Activated T-helper 9 cell treated with anti-CD3 and anti-CD28 coated beads, Interleukin-2, amount 50 U/mL, for 16 hours (primary cell): ENCODE measurements at places on chromosomes 6 and 20.

DNA sequence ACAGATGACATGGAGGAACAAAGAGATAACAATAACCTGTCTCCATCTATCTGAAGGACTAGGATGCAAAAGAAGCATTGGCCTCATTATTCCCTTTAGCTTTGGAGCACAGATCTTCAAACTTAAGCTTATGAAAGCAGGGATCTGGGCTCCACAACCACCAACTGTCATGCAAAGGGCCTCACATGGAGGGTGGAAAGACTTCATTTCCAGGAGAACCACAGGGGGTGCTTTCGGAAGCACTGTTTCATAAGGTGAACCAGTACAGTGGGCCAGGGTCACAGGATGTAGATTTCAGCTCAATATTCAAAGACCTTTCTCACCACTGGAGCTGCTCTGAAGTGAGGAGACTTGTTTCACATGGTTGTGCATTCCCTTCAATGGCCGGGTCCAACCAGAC lies 55.1 kb upstream of the MYB start:
- DNase-seq, result no peak

- DNase-seq, result no peak
Observed at GRCh38 chr20:38723848-38724625, at the start of gene SLC32A1. Gene SLC32A1 (plus strand): TSS chr20:38724486. CDS start chr20:38724725, 239 bp downstream.

DNA sequence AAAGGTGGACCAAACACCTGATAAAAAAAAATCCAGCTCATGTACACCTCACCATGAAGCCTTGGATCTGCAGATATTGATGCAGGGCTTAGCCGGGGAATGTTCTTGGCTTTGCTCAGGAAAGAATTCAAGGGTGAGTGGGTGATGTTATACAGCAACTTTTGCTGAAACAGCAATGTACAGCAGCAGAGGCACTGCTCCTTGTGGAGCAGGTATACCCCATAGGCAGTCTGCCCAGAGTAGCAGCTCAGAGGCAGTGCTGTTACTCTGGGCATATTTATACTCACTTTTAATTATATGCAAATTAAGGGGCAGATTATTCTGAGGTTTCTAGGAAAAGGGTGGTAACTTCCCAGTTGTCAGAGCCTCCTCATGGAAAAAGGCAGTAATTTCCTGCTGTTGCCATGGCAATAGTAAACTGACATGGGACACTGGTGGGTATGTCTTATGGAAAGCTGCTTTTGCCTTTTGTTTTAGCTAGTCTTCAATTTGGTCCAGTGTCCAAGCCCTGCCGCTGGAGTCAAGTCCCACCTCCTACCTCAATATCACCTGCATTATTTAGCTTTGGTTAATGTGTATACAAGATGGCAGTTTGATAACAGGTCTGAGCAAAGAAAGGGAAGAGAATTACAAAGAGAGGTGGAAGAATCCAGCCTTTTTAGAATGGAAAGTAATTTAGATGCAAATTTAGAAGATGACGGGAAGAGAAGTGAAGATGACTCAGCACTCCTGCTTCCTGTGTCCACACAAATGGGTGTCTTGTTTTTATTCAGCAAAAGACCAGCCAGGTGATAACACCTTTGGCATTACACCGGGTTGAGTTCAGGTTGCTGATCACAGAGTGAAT lies 110.1 kb upstream of the JAG1 start:
- DNase-seq, result no peak

DNA sequence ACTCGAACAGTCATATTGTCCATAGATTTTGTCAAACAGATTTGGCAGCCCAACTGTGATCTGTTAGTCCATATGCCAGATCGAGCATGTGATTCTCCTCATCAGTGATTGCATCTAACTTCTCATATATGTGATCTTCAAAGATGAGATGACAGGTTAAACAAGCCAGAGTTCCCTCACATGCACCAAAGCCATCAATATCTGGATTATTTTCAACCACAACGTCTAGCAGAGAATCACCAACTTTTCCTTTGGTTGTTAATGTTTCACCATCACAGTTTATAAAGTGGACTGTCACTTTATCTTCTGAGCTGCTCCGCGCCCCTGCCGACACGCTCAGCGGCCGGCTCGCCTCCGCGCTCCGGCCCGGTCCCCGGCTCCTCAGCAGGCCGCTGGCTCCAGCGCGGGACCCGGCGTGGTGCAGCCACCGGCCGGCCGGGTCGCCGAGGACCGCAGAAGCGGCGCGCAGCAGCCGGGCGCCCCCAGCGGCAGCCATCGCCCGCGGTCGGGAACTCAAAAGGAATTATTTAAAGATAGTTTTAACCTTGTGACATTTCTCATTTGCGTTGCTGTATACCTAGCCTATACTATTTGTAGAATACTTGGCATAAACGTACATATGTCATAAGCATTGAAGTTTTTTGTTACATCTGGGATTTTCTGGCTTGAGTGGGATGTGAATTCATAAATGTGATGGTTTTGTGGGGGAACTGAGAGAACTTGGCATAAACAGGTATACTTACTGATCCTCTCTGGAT lies 40.1 kb upstream of the DYNLRB1 start:
- DNase-seq, result peak; percentile 8

GRCh38 chr20:38883081-38883980 lies 42.9 kb upstream of the FAM83D start:
- no peak for DNase-seq

DNA sequence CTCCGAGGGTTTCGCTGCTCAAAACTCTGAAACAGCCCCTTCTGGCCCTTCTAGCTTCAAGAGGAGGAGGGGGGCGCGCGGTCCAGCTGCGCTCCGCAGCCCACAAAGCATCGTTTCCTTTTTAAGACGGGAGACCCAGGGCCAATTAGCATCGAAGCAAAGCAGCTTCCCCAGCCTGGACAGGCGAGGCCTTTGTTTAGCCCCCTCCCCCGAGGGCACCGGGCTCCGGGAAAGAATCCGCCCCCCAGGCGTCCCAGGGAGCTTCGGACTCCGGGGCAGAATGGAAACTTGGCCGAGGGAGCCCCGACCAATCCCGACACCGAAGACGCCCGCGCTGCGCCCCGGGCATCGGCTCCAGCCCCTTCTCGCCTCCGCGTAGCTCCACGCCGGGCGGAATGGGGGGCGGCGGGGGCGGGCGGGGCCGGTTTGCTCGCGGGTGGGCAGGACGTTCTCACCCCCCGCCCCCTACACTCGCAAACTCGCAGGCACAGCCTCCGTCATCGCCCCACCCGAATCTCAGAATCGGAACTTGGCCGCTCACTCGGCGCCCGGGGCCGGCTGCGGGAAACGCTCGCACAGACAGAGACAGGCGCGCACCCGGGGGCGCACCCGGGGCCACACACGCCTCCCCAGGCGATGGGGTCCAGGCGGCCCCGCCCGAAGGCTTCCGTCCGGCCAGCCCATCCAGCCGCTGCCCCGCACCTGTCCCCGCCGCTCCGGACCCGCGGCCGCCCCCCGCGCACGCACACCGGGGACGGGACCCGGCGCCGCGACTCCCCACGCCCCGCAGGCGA lies 628 bp downstream of the NKAIN4 start:
- DNase-seq, result no peak

GRCh38 chr6:16476861-16477260 lies 238.5 kb downstream of the GMPR start:
- DNase-seq, result no peak

GRCh38 chr6:55137929-55138693 lies 36.2 kb upstream of the HCRTR2 start:
- no peak for DNase-seq

GRCh38 chr6:101824551-101825345 lies 431.2 kb downstream of the GRIK2 start:
- DNase-seq, result no peak

GRCh38 chr6:32968867-32969684 lies 682 bp downstream of the BRD2 start:
- peak; percentile 49 for DNase-seq

DNA sequence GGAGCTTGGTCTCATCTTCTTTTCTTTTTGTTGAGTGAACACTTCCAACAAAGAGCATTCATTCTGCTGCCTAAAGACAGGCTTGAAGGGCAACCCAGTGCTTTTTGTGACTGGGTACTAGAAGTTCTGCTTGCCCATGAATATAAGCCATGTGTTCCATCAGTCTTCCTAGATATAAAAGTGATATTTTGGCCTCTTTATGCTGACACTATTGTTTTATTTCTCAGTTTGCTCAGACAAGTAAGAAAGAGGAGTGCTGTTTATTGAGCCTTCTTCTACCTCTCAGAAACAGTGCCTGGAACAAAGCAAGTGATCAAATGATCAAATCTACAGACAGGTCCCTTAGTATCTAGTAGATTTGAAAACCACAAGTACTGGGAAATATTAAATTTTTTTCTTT lies 2.4 kb upstream of the DTNBP1 start:
- no peak for DNase-seq

- DNase-seq, result no peak
Observed at GRCh38 chr6:169236988-169237387, 16.7 kb downstream of the THBS2 start.

DNA sequence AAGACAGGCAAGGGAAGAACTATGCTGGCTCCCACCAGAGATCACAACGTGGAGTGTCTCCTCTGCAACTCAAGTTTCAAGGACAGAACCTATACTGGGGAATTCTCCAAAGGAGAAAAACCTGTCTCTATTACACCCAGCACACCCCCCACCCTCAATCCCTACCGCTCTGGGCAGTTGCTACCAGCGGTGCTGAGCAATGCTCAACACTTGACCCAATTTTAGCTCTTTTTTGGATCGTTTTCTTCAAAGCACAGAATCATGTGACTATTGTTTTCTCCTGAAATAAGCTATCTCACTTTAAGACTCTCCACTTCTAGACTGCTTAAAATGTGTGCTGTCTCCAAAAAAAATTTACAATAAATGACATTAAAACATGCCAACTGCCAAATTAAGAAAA lies 23.3 kb downstream of the MAP7 start:
- DNase-seq, result no peak

DNA sequence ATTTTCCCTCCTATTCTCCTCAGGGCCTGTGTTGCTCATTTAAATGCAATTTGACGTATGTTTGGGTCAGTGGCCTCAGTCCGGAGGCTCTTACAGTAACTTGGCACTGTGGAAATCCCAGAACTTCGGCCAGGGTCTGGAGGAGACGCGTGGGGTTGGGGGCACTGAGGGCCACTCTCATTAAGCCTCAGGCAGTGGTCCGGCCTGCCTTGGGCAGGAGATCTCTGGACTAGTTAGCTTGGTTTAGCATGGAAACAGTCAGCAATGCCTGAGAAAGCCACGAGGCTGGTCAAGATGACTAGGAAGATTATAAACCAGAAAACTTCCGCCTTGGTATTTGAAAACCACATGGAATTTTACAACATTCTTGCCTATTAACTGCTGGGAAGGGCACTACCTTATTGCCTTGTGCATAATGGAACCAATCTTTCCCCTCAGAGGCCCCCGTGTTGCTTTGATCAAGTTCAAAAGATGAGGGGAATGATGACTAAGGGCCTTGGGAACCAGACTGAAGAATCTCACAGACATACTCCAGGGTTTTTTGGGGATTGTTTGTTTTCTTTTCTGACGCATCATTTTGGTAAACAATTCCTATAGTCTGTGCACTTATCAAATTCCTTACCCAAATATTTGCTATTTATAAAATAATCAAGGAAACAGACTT lies 206.0 kb upstream of the PREP start:
- no peak for DNase-seq

- DNase-seq, result no peak
Observed at GRCh38 chr6:44797746-44798145, 410.2 kb downstream of the CDC5L start.

DNA sequence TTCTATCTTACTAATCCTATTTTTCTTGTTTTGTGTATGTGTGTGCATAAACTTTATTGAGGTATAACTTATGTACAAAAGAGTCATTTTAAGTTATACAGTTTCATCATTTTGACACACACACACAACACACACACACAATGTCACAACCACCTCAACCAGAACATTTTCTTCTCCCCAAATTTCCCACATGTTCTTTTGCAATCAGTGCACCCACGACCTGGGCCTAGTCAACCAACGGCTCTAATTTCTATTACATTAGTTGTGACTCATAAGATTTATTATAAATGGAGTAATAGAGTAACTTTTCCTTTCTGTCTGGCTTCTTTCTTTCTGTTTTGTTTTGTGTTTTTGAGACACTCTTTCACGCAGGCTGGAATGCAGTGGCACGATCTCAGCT lies 9.8 kb upstream of the POM121L2 start:
- DNase-seq, result no peak

DNA sequence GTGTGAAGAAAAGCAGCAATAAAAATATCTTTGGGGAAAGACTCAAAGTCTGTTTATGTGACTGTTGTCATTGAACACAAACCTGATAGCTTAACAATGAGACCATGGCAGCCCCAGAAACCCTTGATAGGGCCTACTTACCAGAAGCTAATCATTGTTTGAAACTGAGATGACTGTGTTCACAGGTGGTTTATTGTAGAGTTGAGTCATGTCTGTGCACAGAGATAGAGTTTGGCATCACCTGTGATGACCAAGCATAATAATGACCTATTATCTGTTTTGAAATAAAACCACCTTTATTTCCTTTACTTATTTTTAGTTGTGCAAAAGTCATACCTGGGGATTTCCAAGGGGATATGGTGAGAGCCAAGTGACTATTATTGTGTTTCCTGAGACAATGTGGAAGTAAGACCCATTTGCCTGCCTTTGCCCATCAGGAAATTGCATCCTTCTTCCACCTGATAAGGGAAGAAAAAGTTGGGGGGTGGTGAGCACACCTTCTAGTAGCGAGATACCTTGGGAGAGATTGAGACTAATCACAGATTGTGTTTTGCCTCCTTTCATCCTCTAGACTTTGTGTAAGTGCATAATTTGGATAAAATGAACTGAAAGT lies 456.9 kb upstream of the JAG1 start:
- DNase-seq, result no peak

DNA sequence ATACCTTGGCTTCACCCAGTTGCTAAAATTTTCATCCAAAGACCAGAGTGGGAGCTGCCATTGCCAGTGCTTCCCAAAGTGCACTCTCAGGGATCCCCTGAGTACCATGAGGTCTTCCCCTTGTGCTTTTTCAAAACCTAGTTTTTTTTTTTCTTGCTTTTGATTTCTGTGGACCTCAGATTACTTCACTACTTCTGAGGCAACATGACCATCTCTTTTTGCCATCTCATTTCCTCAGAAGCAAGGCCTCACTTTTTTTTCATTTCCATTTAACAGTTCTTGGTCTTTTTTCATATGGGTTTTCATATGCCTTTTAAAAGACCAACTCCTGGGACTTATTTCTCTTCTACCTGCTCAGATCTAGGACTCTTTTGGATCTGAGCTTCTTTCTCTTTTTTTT lies 64.1 kb upstream of the MMS22L start:
- no peak for DNase-seq

- no peak for DNase-seq
Observed at GRCh38 chr20:479487-479886, 17.2 kb upstream of the TBC1D20 start.

DNA sequence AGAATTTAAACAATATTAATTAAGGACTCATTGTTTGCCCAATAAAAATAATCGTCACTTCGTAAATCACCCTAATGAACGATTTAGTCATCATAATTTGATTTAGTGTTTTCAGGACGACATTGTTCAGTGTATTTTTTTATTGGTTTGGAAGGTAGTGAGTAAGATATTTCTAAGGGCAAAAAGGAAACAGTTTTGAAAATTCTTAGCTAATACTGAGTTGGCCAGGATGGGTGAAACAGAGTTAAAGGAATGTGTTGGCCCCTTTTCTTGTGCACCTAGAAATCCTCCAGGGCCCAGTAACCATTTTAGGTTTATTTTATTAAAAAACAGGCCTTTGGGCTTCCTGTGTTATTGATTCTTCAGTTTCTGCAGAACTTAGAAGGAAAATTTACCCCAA lies 25.3 kb downstream of the ANKS1A start:
- no peak for DNase-seq

- DNase-seq, result no peak
Observed at GRCh38 chr20:37558779-37559178, 31.1 kb upstream of the BLCAP start.
